ENCODE measurements at places on chromosomes 7 and 10. TPM values are rescaled to one million over a fixed set of nuclear protein-coding genes. Genes with fewer than 3 reads are reported as not detected.

The LRRC4 gene
- total RNA-seq: not detected

The CALY gene
- 0.74 TPM for total RNA-seq

The NKX1-2 gene
- 0.05 TPM for total RNA-seq

The PTEN gene
- total RNA-seq: 40.5 TPM

The ARHGAP22 gene
- total RNA-seq: 3.4 TPM

The LIPJ gene
- total RNA-seq: not detected

The INA gene
- total RNA-seq: 18.1 TPM

The TBC1D12 gene
- total RNA-seq: 6.4 TPM

The PROSER2 gene
- total RNA-seq: 43.2 TPM

The UBE2H gene
- total RNA-seq: 52.2 TPM

The FRMD4A gene
- 3.0 TPM for total RNA-seq

The PDE6C gene
- not detected for total RNA-seq

The IMMP2L gene
- total RNA-seq: 19.5 TPM

The ADAM22 gene
- total RNA-seq: 0.24 TPM

The KEL gene
- 0.08 TPM for total RNA-seq

The GNB2 gene
- 270 TPM for total RNA-seq

The HEPACAM2 gene
- not detected for total RNA-seq

The LHFPL3 gene
- total RNA-seq: not detected

The PLAU gene
- 124 TPM for total RNA-seq

The CCDC146 gene
- 0.67 TPM for total RNA-seq

The ELOVL3 gene
- total RNA-seq: 0.25 TPM

All from A549 treated with AZD2906 at 1 μM for 4 hours (cell line).